Activated CD4-positive, alpha-beta T cell treated with anti-CD3 and anti-CD28 coated beads, Interleukin-10, Interleukin-2, amounts not matched to agents 100 ng/mL and 50 ng/mL, durations not matched to agents 16 hours and 8 hours (primary cell): ENCODE measurements at places on chromosomes 11 and 22.

GRCh38 chr11:105774899-105775298, 165.0 kb downstream of the GRIA4 start:
- no peak for DNase-seq

GRCh38 chr11:8055836-8056526, 25.0 kb upstream of the TUB start:
- DNase-seq, result no peak

- DNase-seq, result no peak
Observed at GRCh38 chr11:18697576-18697975, 1.0 kb upstream of the TMEM86A start.

GRCh38 chr22:37898441-37899181, 7.5 kb upstream of the MICALL1 start:
- no peak for DNase-seq

- DNase-seq, result no peak
Observed at GRCh38 chr22:33898121-33898520, 22.2 kb downstream of the LARGE1 start.

DNA sequence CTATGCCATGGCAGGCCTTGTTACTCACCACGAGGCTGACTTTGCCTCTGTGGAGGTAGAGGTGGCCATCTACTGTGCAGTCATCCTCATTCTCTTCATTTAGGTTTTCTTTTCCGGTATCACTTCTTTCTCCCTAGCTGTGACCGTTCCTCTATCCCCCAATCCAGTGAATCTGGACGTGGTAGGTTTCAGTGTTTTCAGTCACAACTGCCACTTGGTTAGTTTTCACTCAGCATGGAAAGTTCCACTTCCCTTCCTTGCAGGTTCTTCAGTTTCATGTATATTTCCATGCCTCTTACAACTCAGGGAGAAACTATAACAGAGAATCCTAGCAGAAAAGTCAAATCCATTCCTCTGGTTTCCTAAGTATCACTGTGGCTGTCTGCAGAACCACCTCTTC, 1.9 kb downstream of the HPS4 start:
- DNase-seq, result peak; percentile 66

DNA sequence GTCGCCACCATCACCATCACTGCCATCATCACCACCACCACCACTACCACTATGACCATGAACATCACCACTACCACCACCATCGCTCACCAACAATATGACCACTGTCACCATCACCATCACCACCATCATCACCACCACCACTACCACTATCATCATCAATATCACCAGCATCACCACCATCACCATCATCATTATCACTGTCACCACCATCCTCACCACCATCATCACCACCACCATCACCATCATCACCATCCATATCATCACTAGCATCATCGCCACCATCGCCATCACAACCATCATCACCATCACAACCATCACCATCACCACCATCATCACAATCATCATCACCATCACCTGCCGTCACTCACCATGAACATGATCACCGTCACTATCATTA, 184.6 kb downstream of the SHANK2 start:
- DNase-seq, result no peak

DNA sequence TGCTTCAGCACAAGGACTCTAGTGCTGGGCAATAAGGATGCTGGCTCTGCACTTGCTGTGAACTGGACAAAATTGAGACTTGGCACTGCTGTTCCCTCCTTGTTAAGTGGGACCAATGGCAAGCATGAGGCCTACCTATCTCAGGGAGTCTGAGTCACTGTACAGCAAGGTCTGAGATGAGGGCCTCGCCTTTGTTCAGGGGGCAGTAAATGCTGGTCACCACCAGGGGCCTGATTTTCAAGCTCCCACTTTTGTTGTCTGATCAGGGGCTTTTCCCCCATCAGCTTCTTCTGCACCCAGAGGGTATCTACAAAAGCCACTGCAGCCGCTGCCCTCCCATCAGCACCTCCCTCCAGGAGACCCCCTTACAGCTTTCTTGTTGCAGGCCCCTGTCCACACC, 22.8 kb downstream of the DHCR7 start:
- no peak for DNase-seq

DNA sequence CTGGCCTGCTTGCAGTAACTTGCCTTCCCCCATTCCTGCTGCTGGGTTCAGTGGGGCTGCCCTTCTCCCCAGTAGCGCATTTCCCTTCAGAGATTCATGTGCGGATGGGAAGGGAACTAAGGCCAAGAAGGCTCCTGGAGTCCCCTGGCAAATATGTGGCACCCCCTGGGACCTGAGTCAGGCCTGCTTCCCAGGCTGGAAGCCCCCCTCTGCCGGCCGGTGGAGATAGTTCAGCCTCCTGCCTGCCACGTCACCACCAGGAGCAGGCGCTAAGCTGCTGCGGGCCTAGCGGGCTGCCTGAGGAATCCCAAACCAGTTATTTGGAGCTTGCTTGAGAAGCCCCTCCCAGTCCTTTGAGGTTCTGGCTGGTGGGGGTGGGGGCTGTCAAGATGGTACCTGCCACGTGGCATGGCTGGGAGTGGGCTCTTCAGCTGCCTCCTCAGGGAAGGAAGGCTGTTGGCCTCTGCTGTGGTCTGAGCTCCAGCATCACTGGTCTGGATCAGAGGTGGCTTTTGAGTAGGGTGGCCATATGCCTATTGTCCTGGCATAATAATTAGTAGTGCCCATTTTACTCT, 2.0 kb downstream of the SERPINH1 start:
- no peak for DNase-seq

- peak; percentile 26 for DNase-seq
Observed at GRCh38 chr11:100930185-100930778, 199.3 kb downstream of the PGR start.

DNA sequence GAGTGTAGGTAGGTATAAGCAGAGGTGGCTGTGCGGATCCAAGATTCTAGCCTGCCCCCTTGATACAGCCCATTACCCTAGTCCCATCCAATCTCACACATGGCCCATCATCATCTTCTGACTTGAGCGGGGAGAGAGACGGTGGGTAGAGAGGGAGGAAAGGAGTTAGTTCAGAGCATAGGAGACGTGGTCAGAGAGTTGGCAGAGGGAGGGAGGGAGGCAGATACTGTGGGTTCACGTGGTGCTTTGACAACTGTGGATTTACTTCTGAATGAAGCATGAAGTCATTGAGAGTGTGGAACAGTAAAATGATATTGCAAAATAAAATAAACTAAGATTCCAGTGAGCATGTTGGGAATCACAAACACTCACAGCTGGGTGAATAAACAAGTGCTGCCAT, 31.4 kb upstream of the VPREB1 start:
- no peak for DNase-seq

- DNase-seq, result no peak
Observed at GRCh38 chr22:32024796-32025195, 18.3 kb upstream of the SLC5A1 start.

- DNase-seq, result no peak
Observed at GRCh38 chr11:88042647-88043046, 132.6 kb downstream of the RAB38 start.

DNA sequence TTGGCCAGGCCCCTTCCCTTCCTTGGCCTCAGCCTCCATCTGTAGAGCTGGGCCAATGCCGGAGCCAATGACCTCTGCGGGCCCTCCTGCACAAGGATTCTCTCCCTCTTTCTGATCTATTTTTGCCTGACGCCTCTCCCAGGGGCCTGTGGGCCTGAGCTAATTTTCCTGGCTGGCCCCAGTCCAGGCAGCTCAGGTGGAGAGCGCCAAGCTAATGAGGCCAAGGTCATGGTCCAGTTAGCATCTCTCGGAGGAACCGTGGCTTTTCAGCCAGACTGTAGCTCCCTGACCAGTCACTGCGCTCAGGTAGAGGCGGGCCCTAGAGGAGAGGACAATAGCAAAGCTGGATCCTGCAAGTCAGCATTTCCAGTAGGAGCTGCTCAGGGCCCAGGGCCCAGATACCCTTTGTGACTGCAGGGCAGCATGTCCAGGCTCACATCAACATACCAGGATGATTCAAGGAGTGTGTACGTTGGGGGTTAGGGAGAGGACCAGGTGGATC, 43.5 kb downstream of the APOL3 start:
- DNase-seq, result no peak

DNA sequence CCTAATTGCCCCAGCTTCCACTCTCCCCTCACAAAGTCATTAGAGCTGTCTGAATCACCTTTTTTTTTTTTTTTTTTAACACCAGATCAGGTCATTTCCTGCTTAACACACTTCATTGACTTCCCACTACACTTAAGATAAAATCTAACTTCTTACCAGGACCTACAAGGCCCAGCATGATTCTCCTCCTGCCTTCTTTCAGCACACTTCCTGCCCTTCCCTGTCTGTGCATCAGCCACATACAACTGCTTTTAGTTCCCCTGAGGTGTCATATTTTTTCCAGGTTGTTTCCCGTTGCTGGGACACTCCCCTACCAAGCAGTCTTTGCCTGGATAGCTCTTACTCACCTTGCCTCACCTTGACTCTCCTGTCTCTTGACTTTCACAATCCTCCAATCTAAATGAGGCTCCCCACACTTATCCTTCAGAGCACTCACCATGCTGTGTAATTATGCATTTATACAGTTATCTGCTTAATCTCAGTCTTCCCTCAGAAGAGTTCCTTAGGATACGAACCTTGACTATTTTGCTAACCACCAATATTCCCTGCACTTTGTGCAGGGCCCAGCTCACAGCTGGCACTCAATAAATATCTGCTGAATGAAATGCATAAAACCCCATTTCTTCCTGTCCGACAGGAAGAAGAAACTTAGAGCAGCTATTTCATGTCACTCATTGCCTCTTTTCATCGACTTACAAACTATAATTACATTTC, 96.6 kb upstream of the AKIP1 start:
- no peak for DNase-seq

DNA sequence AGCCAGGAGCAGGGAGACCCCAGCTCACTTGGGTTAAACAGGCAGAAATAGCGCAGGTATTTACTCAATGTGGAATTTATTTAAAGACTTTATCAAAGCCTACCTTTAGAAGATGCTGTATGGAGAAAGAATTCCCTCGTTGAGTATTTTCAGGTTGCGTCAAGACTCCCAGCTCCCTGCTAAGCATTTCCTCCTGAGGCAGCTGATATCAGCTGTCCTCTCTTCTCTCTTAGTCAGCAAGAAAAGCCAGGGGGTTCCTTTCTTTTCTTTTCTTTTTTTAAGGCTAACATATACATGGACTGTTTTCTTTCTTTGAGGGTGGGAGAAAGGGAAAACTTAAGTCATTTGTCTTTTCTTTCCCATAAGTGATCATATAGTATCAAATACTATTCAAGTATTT, 125.8 kb upstream of the POU2AF2 start:
- no peak for DNase-seq

- no peak for DNase-seq
Observed at GRCh38 chr11:67371911-67372320, 1.5 kb downstream of the CLCF1 start.

DNA sequence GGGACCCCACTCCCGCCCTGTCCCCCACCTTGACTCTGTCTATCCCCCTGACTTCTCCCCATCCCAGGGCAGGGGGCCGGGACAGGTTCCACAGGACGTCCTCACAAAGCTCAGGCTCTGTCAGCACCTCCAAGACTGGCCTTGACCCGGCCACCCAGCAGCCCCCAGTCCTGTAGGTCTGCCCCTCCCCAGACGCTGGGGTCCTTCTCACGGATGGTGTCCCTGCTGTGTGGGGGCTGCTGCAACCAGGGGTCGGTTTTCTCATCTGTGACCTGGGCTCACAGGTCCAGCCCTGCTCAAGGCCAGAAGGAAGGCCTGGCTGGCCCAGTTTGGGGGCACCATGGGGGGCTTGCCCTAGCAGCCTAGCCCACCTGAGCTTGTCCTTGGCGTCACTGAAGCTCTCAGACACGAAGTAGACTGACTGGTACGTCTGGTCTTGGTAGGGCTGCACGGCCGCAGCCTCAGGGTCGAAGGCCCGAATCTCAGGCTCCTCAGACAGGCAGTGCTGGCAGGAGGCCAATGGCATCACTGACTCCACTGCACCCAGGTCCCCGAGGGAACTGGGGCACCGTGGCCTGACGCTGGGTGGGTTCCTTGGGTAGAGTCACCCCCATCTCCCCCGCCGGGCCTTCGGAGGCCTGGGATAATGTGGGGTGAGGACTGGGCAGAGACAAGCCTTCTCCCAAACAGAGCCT, 4.0 kb upstream of the INS start:
- DNase-seq, result no peak

- no peak for DNase-seq
Observed at GRCh38 chr11:130212431-130212961, 52.9 kb downstream of the ST14 start.

GRCh38 chr11:111454561-111455192, 57.5 kb downstream of the BTG4 start:
- DNase-seq, result peak; percentile 61
